ENCODE measurements at places on chromosomes 6 and 20.

- DNase-seq, result no peak
Observed at GRCh38 chr6:55974688-55975087, 99.3 kb upstream of the BMP5 start.

GRCh38 chr6:143701349-143702234 lies 23.8 kb downstream of the PHACTR2 start:
- no peak for DNase-seq

DNA sequence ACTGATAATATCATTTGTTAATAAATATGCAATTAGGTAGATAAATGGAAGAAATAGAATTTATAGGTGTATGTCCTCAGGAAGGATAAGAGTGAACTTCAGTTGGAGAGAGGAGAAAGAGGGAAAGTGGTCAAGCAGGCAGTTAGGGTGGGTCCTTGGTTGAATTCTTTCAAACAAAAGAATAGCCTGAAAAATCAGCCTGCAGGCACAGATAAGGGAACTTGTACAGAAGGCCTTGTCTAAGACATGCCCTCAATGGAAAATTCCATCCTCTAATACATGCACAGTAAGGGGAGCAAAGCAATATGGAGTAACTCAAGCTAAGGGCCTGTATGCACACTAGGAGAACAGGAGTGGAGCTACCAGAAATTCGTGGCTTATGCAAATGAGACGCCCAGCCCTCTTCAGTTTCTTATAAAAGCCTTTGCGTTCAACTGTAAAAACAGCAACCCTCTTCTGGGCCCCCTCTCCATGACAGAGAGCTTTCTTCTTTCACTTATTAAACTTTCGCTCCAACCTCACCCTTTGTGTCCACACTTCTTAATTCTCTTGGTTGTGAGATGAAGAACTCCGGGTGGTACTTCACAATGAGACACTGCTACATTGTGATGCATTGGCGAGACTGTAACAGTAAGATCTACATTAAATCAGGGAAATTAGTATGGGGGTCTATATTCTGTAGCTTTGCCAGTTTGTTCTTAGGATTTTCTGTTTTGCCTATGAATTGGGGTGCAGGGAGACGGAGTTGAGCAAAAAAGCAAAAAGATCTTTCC lies 147.0 kb downstream of the HS3ST5 start:
- DNase-seq, result no peak

DNA sequence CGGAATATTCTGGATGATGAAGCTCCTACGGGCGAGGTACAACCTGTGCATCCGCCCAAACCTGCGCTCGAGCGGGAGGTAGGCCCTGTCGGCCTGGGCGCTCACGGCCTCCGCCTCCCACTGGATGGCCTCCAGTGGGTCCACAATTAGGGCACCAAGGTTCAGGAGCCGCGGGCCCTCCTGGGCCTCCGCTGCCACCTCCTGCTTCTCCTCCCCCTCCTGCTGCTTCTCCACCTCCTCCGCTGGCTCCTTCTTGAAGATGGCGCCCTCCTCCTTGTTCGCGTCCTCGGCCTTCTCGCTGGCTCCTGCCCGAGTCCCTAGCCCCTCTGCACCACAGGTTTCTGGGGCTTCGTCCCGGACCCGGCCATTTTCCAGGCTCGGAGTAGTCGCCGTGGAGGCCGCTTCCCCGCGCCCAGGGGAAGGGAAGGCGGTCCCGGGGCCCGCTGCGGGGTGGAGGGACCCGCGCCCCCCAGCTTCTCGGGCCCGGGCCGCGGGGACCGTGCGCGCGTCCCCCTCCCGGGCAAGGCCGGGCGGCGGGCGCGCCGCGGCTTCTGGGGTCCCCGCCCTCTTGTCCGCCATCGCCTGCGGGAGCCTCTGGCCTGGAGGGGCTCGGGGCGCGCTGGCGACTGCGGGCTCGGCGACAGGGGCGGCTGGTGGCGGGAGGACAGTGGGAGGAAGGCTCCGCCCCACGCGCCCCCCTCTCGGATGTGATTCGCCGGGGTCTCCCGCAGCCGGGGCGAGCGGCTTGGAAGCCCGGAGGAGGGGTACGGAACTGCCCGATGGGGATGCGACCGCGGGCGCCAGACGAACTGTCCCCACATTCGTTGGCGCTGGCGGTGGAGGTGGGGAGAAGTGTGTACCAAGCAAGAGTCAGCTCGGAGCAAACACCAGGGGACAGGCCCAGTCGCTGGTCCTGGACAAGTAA lies 17.6 kb downstream of the PLAGL2 start:
- DNase-seq, result no peak

DNA sequence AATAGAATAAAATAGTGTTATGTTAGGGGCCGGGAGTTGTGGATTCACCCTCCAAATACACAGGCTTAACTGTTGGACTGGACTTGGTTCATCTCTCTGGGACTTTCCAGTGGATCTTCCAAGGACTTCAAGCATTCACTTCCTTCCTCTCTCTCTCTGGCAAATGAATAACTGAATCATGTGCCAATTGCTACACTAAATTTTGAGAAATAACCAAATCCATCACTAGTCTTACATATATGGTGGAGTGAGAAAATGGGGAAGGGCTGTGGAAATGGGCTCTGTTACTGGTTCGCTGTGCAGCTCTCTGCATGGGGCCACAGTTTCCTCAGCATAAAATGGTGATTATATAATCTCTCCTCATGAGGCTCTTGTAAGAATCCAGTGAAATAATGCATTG lies 6.8 kb upstream of the KIAA1755 start:
- no peak for DNase-seq

DNA sequence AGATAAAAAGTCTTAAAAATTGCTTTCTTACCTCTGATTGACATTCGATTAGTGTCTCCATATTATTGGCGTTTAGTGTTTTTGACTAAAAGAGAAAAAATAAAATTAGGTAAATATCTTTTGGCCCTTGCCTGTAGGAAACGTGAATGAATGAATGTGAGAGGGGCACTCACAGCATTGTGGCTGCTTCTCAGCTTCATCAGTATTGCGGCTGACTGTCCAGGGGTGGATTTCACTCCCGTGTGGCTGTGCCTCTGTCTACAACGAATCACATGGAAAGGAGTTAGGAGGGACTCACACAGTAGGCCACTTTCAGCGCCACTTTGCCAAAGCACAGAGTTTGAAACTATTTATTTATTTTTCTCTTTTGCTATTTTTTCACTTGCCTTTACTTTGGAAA lies 844 bp downstream of the TAGAP start:
- peak; percentile 66 for DNase-seq

Measured in NB4 (cell line).